ENCODE measurements at places on chromosomes 12 and 14. TPM values are rescaled to one million over a fixed set of nuclear protein-coding genes. Genes with fewer than 3 reads are reported as not detected.

- no peak for DNase-seq
These were observed 215.5 kb downstream of the AEBP2 start for GRCh38 chr12:19654650-19655376.

GRCh38 chr12:4107436-4107878, 166.1 kb upstream of the CCND2 start:
- no peak for DNase-seq

DNA sequence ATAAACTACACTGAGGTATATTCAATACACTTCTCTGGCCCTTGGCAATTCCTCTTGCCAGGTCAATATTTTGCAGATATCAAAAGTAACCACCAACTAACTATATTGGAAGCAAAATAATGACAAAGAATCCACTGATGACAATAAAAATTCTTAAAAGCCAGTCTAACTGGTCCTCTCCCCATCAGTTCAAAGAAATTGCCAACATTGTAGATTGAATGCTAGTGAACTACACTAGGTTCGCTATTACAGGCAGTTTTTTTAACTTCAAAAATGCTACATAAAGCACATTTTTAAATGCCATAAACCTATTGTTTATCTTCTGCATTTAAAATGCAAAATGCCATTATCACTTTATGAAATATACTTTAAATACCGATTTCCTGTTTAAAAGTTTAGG, 4.0 kb downstream of the CDK17 start:
- DNase-seq = no peak

DNA sequence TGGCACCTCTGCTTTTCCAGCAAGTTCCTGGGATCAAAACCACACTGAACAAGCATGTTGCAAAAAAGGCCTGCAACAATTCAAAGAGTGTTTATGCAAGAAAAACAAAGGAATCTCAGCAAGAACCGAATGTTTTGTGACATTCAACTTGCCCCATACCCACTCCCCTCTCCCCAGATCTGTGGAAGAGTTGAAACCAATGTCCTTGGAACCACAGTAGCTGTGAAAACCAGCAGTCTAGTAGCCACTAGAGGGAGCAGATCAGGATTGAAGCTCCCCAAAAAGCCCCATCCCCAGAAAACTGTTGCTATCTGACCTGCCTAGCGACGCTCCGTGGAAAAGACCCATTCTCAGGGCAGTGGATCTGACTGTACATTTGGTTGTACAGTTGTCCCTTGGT, 27.1 kb downstream of the PRKAB1 start:
- no peak for DNase-seq

- no peak for DNase-seq
These were observed 11.1 kb downstream of the CCDC197 start for GRCh38 chr14:94008234-94008633.

- no peak for DNase-seq
These were observed 367.3 kb downstream of the BCL11B start for GRCh38 chr14:98904677-98905076.

DNA sequence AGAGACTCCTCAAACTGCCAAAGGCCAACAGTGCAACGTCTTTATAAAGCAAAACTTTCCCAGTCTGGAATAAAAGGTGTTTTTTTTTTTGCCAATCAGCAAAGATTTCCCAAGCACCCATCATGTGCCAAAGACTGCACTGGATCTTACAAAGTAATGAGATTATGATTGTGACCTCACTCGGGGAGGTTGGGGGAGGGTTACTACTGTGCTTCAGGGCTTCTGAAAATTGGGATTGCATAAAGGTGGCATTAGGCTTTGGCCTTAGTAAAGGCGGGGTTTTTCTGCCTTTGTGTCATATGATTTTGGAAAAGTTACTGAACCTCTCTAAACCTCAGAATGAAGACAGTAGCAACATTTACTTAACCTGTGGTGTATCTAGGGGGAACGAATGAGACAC, 233.8 kb downstream of the DACT1 start:
- no peak for DNase-seq

DNA sequence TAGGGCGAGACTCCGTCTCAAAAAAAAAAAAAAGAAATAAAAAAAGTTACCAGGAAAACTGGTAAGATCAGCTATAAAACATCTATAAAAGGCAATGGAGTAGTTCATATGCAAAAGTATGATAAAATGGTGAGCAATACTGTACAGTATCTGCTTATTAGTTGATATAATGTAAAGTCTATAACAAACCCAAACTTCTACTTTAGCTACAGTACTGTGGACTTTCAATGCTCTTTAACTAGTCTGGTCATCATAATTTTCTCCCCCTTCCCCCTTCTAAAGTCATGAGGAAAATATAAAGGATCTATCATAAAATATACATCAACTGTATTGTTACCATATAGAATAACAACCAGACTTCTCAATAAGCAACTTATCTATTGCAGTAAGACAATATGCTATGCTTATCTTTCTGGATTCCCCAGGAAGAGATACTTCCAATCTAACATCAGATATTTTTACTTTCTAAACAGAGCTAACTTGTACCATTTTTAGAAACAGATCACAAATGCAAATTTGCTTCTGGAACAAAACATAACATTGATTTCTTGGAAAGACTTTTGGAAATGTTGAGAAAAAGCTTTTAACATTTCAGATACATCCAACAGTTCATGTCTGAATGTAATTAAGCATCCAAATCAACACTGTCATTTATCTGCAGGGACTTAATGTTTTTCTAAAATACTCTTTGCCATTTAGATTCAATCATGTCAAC, 43.8 kb downstream of the MDM2 start:
- DNase-seq = no peak

- DNase-seq = no peak
These were observed 104.4 kb upstream of the DIO2 start for GRCh38 chr14:80315681-80316080.

- DNase-seq = no peak
These were observed 70.2 kb upstream of the NCOR2 start for GRCh38 chr12:124637581-124637981.

DNA sequence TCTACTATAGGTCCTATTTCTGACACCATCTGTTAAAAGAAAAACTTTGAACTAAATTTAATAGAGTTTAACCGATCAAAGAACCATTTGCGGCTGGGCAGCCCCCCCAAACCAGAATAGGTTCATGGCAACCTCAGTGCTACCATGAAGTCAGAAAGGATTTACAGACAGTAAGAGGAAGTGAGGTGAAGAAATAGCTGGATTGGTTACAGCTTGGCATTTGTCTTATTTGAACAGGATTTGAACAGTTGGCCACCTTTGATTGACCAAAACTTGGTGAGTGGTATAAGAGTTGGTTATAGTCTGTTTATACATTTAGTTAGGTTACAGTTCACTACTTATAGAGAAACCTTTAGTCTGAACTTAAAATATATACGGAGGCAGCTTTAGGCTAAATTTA, 88.9 kb downstream of the TXNDC16 start:
- no peak for DNase-seq

DNA sequence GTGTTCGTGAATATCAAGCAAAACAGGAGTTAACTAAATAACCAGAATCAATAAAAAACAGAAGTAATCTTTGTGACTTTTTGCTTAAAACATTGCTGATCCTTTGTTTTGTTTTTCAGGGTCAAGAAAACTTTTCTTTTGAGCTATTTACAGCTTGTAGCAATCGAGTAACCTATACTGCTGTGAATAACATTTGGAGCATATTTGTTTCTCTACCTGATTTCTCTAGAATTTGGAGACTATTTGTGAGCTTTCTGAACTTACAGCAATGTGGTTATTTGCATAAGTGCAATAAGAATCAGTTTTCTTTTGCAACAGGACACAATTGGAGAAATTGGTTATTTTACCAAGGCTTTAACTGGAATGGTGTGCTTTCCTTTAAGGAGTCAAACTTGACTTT, 7.3 kb upstream of the ETNK1 start:
- no peak for DNase-seq

DNA sequence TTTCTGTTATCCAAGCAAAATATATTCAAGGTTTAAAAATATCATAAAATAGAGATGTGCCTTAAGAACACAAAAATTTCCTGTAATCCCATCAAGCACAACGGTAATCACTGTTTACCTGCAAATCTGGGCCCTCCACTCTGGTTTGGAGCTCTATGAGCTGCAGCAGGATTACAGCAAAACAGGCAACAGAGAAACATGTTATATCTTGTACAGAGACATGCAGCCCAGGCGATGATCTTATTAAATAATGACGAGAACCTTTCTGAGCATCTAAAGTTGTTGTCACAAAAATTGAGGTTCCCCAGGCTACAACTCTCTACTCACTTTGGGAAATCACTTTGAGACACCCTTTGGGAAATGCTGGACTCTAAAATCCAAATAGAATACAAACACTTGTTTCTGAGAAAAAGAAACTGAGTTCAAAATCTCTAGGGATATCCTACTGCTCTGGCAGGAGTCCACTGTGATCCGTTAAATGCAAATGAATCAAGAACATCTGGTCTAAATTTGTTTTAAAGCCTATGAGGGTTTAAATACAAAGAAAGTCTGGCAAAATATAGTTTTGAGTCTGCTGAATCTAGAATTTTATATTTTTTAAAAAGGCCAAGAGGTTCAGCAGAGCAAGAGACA, 36.3 kb downstream of the STON2 start:
- no peak for DNase-seq

- DNase-seq = no peak
These were observed 19.0 kb downstream of the SLC7A7 start for GRCh38 chr14:22796087-22796707.

- DNase-seq = no peak
These were observed 29.5 kb upstream of the OSBPL8 start for GRCh38 chr12:76588881-76589565.

GRCh38 chr14:52044791-52045522, 23.9 kb downstream of the NID2 start:
- DNase-seq = no peak

DNA sequence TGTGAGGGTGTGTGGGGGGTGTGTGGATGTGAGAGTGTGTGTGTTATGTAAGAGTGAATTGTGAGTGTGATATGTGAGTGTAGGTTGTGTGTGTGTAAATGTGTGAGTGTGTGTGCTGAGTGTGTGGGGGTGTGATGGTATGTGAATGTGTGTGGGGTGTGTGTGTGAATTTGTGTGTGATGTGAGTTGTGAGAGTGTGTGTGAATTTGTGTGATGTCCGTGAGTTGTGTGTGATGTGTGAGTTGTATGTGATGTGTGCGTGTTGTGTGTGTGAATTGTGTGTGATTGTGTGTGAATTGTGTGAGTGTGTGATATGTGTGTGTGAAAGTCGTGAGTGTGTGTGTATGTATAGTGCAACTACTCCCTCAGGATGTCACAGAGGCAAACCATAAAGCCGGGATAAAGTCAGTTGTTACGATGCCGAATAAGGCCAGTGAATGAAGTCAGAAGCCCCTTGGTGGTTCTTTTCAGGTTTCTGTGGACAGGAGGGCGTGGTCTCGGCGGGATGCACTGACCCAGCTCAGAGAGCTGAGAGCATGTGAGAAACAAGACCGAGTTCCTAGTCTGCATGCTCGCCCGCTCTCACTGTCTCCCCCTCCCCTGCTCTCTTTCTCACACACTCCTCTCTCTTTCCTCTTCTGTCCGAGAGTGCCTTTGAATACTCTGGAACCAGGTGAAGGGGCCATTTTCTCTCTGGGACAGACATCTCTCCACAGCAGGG, 71.8 kb upstream of the MAX start:
- no peak for DNase-seq

GRCh38 chr14:94826774-94827173, 56.9 kb upstream of the GSC start:
- peak; percentile 6 for DNase-seq

- DNase-seq = no peak
These were observed 113.5 kb upstream of the VASH1 start for GRCh38 chr14:76647697-76648298.

GRCh38 chr12:86333955-86334522, 77.8 kb upstream of the MGAT4C start:
- DNase-seq = no peak

GRCh38 chr14:24231263-24232120, 675 bp downstream of the NEDD8 start:
- no peak for DNase-seq

- DNase-seq = no peak
These were observed 7.3 kb upstream of the MRPL42 start for GRCh38 chr12:93460003-93460402.

DNA sequence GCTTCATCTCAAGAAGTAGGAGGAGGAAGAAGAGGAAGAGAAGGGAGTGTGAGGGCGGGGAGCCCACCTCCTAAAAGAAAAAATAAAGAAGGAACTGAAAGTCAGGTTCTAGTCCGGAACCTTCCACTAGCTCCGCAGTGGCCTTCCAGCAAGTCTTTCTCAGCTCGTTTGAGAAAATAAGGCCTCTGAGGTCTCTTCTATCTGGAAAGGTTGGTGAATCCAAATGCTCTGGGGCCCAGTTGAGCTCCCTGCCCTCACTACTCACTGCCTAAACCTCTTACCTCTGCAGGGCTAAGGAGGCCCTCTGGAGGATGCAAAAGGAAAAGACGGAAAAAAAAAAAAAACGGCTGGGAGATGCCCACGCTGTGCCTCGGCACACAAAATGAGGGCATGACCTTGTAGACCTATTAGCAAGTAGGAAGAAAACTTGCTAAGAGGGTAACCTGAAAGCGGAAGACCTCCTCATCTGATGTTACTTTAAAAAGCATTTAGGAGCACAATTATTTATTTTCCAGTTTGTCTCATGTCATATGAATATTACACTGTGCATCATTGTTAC, 35.9 kb downstream of the FBLN5 start:
- DNase-seq = no peak

GRCh38 chr12:42590330-42590934, 886 bp upstream of the PRICKLE1 start:
- no peak for DNase-seq

GRCh38 chr14:61923348-61923747, 161.1 kb downstream of the SNAPC1 start:
- no peak for DNase-seq

CLEC1B gene
- not detected for total RNA-seq

GARIN6 gene
- not detected for total RNA-seq

GUCY2C gene
- total RNA-seq = not detected

PAH gene
- total RNA-seq = not detected

PIANP gene
- total RNA-seq = 0.20 TPM

SPATS2 gene
- total RNA-seq = 12.6 TPM

TAS2R8 gene
- total RNA-seq = not detected
